Fibroblast of skin of left quadriceps (primary cell): ENCODE measurements at places on chromosomes 3 and 15.

DNA sequence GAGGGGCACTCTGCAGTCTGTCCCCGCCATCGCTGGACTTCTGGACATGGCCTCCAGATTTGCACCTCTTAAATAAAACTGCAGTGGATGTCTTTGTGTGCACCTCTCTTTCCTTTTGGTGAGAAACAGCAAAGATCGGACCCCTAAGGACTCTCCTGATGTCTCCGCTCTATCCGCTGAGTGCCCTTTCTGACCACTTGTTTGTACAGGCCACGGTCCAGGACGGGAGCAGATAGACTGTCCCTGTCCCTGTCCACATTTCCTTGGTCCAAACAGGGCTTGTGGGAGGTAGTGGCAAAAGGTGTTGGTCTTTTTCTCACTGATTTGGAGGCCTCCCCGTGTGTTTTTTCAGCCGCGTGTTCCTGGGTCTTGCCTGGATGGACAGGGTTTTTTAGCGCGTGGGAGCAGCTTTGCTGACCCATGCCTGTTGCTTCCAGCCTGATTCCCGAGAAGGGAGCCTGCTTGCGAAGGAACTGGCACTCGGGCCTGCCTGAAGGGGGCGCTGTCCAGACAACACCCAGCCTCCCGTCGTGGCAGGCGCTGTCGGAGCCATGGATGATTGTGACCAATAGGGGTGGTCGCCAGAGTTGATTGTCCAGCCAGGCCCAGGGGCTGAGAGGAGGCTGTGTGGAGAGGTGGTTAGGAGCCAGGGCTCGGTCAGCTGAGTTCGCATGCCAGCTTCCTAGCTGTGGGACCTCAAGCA is 13.2 kb upstream of the STAB1 start:
- no peak for DNase-seq

- DNase-seq, result no peak
These were observed 16.2 kb downstream of the SLC6A6 start for GRCh38 chr3:14418296-14419250.

- DNase-seq, result no peak
These were observed 131.6 kb upstream of the HACD2 start for GRCh38 chr3:123716411-123716810.

GRCh38 chr3:106403371-106404145 is 534.7 kb upstream of the CBLB start:
- DNase-seq, result no peak

- DNase-seq, result no peak
These were observed 24.0 kb downstream of the TGFBR2 start for GRCh38 chr3:30630238-30631030.

DNA sequence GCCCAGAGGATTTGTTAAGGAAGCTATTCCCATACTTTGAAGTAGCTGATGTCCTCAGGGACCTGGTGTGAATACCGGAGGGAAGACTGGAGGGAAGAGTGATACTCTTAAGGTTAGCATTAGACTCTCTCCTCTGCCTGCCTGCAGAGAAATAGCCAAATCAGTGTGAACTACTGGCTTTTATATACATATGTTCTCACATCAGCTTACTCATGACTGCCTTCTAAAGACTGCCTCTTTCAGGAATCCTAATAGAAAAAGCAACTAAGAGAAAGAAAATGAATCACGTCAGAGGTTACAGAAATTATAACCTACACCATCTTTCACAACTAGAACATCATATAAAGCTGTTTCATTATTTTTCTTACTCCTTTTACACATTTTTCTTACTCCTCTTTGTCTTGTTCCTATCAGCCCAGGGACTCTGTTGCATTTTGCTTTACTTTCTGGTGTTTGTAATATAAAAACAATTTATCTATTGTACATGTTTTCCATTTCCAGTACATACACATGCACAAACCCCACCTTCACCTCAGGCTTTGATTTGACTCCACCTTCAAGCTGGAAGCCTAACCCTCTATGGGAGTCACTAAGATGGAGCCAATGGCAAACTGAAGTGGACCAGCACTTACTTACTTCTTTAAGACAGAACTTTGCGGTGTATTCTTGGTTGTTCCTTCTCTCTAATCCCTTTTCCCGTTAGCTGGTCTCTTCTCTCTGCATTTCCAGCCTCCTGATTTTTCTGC is 257.7 kb upstream of the UBE2E1 start:
- DNase-seq, result no peak

GRCh38 chr3:179355996-179356395 is 8.5 kb downstream of the MFN1 start:
- no peak for DNase-seq

GRCh38 chr15:48352474-48353072 is 21.3 kb downstream of the DUT start:
- peak; percentile 40 for DNase-seq

GRCh38 chr15:45399381-45400212 is 21.3 kb upstream of the GATM start:
- DNase-seq, result peak; percentile 20

DNA sequence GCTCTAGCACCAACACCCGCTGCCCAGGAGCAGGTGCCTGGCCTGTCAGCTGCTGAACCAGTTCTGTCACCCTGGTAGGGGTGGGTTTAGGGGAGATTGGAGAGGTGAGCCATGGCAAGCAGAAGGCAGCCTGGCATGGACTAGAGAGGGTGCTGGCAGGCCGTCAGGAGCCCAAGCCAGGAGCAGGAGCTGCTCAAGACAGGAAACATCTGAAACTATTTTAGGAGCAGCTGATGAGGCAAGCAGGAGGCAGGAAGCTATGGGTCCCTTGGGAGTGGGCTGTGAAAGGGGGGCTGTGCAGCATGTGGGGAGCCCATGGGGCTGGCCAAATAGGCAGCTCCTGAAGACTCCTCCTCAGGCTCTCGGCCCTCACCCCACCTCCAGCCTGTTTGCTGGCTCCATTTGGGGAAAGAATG is 2.3 kb downstream of the INKA1 start:
- DNase-seq, result peak; percentile 98

DNA sequence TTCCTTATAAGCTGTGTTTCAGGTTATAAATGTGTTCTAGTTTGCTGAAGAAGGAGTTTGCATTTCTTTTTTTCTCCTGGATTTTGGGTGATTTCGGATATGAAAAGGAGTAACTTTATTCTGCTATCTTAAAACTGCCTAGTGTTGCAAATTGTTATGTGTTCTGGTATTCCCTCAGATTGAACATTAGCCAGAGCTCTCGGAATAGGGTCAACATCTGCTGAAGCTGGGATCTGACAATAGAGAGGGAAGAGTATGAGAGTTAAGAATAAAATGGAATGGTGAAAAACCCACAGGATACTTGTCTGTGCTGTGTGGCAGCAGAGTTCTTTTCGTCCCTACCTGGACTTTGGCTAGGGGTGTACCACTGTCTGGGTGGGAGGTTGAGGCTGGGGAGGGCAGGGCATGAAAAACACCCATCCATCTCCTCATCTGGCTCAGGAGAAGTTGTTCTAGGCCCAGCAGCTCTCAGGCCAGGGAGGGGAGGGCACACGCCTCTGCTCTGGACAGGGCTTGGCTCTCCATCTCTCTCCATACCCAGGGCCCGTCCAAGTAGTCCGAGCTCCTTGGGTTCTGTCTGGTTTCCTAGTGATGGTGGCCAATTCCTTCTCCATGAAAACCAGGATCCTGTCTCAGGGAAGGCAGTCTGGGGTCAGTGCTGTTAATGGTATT is 13.2 kb downstream of the SPSB4 start:
- DNase-seq, result no peak
